ENCODE measurements at places on chromosomes 5 and 9. TPM values are rescaled to one million over a fixed set of nuclear protein-coding genes. Genes with fewer than 3 reads are reported as not detected.

C5orf58 gene
- under 0.01 TPM for total RNA-seq

PHAX gene
- total RNA-seq = 63.7 TPM

CAAP1 gene
- total RNA-seq = 22.3 TPM

AJM1 gene
- 1.4 TPM for total RNA-seq

OR13C9 gene
- not detected for total RNA-seq

POU5F2 gene
- 1.7 TPM for total RNA-seq

FBP2 gene
- total RNA-seq = not detected

CD72 gene
- 0.66 TPM for total RNA-seq

AGTPBP1 gene
- total RNA-seq = 15.1 TPM

COL5A1 gene
- total RNA-seq = 467 TPM

SH3TC2 gene
- 10.6 TPM for total RNA-seq

GRXCR2 gene
- not detected for total RNA-seq

EIF4EBP3 gene
- 1.3 TPM for total RNA-seq

PCDHGB6 gene
- total RNA-seq = 5.3 TPM

CKS2 gene
- 14.4 TPM for total RNA-seq

STPG3 gene
- total RNA-seq = not detected

IL3 gene
- total RNA-seq = not detected

SLC25A2 gene
- 0.44 TPM for total RNA-seq

FOXD4 gene
- total RNA-seq = 0.22 TPM

CYSTM1 gene
- 18.6 TPM for total RNA-seq

C5 gene
- total RNA-seq = 2.4 TPM

TOMM5 gene
- total RNA-seq = 115 TPM

DMRT3 gene
- not detected for total RNA-seq

ROPN1L gene
- total RNA-seq = 0.29 TPM

MSX2 gene
- 7.0 TPM for total RNA-seq

PKD2L2 gene
- not detected for total RNA-seq

PCDHB15 gene
- total RNA-seq = 0.14 TPM

WNK2 gene
- not detected for total RNA-seq

FRMPD1 gene
- total RNA-seq = not detected

SPATA31E1 gene
- total RNA-seq = not detected

TMC1 gene
- 0.86 TPM for total RNA-seq

SAPCD2 gene
- 0.22 TPM for total RNA-seq

ZNF474 gene
- 0.22 TPM for total RNA-seq

STING1 gene
- 36.3 TPM for total RNA-seq

SEMA6A gene
- total RNA-seq = 1.1 TPM

PRDM12 gene
- total RNA-seq = not detected
